ENCODE measurements at places on chromosomes 4 and X.

- DNase-seq = no peak
These were observed 310.0 kb downstream of the ARHGAP24 start for GRCh38 chr4:85784947-85785346.

- no peak for DNase-seq
These were observed 1.8 kb upstream of the RASL11B start for GRCh38 chr4:52860361-52860760.

DNA sequence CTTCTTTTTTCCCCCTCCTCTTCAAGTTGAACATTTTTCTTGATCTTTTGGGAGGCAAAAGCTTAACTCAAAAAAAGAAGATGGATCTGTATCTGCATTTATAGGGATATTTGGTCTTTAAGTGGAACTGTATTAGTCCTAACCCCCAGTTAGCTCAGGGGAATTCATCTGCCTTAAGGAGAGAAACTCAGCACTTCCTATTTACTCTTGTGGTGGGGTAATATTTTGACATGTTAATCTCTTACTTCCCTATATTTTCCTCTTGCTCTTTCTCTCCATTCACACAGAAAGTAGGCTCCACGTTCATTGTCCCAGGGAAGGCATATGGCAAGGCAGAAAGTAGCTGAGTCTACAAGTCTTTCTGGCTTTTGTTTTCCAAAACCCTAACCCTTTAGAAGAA is 5.3 kb downstream of the LRRC66 start:
- DNase-seq = no peak

GRCh38 chr4:21753084-21753760 is 195.3 kb downstream of the KCNIP4 start:
- no peak for DNase-seq

DNA sequence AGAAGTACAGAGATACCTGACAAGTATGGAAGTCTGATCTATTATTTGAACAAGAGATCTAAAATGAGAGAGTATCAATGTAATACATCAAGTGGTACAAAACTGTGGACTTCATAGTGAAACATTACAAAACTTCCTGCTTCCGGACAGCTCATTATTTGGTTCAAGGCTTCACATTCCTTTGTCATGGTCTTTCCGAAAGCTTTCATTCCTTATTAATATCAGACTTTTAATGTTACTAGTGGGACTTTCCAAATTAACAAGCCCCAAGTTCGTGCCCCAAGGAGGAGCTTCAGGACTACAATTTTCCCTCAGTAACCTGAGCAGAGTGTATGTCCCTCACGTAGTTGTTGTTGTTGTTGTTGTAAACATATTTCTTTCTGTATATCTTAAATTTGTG is 1.2 kb downstream of the CHIC2 start:
- DNase-seq = peak; percentile 61

Measured in lung microvascular endothelial cell (primary cell).